ENCODE measurements at places on chromosomes 2 and 18.

GRCh38 chr2:186255823-186256222, 230.2 kb upstream of the ZC3H15 start:
- no peak for DNase-seq

DNA sequence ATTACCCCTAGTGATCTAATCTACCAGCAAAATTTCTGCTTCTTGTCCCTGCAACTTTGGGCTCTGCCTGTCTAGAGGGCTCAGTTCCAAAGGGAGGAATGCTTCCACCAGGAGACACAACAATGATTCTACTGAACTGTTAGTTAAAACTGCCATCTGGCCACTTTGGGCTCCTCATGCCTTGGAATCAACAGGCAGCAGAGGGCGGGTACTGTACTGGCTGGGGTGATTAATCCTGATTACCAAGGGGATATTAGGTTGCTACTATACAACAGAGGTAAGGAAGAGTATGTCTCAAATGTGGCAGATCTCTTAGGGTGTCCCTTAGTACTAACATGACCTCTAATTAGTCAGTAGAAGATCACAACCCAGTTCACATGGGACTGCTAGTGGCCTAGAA, 21.4 kb downstream of the HADHA start:
- DNase-seq: no peak

GRCh38 chr2:205543937-205544702, 138.2 kb upstream of the NRP2 start:
- DNase-seq: no peak

DNA sequence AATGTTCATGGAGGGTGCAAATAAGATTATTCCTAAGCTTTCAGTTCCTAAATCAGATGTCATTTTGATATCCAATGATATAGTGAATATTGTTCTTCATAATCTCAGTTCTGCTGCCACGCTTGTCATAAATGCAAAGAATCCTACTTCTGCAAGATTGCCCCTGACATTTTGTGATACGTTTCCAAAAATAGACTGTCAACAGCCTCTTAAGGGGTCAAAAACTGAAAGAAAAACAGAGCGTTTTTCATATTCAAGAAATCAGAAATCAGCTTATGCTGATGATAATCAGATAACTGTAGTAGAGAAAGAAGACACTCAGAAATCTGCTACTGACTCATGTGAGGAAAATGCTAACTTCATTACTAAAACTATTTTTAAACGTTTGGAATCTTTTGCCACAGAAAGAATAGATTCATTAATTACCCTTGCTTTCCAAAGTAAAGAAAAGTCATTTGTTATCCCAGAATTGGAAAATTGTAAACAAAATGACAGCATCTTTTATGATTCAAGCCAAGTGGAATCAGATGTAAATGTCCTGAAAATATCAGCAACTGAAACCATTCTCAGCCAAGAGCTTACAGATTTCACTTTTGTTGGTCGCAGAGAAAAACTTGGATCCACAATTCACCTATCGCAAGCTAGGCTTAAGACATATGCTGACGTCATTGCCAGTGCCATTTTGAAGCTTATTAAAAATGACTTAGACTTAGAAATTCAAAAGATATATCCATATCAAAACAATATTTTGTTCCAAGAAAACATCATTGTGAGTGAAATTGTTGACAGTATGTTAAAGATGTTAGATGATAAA, 55.1 kb downstream of the FSIP2 start:
- no peak for DNase-seq

DNA sequence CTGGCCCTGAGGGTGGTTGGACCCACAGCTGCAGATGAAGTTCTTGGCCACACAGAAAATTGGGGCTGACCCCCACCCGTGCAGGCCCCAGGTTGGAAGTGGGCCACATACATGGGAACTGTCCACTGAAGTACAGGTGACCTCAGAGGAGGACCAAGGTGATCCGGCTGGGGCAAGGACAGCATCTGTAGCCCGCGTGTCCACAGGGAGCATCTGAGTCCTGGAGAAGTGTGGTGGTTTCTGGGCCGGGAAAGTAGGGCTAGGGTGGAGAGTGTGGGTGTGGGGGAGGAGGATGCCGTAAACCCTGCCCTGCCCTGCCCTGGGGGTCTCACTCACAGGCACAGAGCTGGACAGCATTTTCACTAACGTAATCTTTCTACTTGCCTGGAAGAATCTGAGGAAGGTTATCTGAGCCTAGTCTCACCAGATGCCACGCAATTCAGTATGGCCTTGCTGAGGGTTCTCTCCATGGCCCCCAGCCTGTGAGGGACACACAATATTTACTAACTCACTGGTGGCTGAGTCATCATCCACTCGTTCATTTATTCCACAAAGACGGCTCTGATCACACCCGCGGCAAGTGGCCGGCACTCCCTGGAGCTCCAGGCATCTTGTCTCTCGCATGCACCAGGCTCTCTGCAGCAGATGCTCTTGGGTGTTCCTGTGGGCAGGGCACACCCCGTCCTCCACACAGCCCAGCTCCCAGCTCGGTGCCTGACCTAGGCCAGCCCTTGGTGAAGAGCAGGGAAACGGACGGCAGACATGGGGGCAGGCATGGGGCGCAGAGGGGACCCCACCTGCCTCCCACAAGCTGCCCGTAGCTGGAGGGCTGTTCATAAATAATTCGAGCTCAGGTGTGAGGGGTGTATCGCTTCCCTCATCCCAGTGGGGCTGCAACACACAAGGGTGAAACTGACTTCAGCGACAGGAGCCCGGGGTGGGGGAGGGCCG, 51.2 kb downstream of the INHBB start:
- peak; percentile 47 for DNase-seq

- DNase-seq: no peak
Measured at GRCh38 chr2:206968134-206969086, 29.1 kb downstream of the CPO start.

- DNase-seq: no peak
Measured at GRCh38 chr2:195451160-195451559, 205.9 kb upstream of the SLC39A10 start.

DNA sequence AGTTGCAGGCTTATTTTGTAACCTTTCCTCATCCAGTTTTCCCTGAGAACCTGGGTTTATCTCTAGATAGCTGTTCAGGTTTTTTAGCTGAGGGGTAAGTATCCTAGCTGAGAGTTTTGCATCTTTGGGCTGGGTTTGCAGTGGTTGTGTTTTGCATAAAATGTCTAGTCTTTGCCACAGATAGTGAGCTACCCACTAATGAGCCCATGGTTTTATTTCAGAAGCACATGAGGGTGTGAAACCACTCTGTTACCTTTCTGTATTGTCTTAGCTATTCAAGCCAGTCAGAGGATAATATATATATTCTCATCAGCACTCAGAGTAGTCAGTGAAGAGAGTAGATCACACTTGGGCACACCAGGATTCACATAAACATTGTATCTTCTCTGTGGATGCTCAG, 24.6 kb upstream of the TXNDC2 start:
- no peak for DNase-seq

DNA sequence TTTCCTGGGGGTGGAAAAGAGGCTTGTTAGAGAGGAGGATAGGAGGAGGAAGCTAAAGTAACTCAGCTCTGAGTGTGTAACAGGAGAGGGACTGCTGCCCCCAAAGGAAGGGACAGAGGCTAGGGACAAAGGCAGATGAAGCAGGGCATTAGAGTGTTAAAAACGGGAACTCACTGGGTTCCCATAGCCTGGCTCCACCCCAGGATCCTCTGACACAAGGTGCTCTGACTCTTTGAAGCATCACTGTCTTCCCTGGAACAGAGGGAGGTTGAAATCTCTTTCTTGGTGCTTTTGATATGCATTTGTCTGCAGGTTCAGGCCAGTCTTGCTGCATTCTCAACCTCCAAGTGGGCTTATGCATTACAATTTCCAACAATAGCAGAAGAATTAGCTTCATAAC, 22.9 kb downstream of the IL36A start:
- no peak for DNase-seq

- DNase-seq: no peak
Measured at GRCh38 chr2:237283131-237283928, 130.6 kb downstream of the COL6A3 start.

DNA sequence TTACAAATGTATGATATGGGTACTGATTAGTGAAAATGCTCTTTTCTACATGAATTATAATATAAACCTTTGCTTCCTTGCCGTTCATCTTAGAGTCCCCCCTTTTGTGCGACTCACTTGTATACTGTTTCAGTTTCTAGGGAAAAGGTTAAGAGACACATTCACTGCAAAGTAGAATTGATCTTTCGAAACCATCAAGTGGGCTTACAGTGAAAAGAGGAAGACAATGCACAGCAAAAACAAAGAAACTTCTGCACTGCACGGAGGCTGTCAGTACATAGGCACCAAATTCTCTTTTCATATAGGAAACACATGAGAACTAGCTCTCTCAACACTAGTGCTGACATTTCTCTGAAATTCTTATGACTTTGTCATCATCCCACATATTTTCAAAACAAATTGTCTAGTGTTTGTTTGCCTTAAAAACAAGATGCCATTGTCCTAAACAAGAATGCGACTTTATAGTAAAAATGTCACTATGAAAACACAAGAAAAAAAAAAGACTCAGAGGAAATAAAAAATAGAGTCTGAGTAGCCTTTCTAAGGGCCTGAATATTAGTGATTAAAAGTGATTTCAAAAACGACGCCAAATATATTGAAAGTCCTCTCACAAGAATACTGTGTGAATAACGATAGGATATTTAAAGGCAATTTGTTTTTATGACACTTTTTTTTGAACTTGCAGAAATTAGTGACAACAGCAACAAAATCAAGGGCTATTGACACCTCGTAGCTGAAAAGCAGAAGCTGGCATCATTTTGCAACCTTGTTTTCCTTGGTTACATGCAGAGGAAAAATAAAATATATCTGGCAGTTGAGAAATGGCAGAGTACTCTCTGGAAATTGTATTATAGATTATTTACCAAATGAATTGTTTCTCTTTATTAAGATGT, 827.0 kb downstream of the BCL11A start:
- no peak for DNase-seq

- no peak for DNase-seq
Measured at GRCh38 chr18:11286431-11286830, 137.1 kb upstream of the PIEZO2 start.

- no peak for DNase-seq
Measured at GRCh38 chr2:177281400-177282180, 17.1 kb upstream of the NFE2L2 start.

DNA sequence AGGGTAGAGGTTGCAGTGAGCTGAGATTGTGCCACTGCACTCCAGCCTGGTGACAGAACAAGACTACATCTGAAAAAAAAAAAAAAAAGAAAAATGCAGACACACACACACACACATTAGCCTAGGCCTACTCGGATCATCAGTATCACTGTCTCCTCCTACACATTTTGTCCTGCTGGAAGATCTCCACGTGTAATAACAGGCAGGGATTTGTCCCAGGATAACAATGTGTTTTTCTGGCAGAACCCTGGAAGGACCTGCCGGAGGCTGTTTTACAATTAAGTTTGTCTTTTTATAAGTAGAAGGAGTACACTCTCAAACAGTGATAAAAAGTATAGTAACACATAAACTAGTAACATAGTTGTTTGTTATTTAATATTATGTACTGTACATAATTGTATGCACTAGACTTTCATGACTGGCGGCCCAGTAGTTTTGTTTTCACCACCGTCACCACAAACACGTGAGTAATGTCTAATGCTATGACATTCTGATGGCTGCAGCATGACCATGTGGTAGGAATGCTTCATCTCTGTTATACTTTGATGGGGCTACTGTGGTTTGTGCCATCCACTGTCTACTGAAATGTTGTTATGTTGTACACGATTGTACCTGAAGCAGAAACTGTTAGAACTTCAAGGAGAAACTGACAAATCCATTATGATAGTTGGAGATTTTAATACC, 130.6 kb downstream of the ATP9B start:
- no peak for DNase-seq

- no peak for DNase-seq
Measured at GRCh38 chr18:26696308-26696707, 148.0 kb upstream of the KCTD1 start.

DNA sequence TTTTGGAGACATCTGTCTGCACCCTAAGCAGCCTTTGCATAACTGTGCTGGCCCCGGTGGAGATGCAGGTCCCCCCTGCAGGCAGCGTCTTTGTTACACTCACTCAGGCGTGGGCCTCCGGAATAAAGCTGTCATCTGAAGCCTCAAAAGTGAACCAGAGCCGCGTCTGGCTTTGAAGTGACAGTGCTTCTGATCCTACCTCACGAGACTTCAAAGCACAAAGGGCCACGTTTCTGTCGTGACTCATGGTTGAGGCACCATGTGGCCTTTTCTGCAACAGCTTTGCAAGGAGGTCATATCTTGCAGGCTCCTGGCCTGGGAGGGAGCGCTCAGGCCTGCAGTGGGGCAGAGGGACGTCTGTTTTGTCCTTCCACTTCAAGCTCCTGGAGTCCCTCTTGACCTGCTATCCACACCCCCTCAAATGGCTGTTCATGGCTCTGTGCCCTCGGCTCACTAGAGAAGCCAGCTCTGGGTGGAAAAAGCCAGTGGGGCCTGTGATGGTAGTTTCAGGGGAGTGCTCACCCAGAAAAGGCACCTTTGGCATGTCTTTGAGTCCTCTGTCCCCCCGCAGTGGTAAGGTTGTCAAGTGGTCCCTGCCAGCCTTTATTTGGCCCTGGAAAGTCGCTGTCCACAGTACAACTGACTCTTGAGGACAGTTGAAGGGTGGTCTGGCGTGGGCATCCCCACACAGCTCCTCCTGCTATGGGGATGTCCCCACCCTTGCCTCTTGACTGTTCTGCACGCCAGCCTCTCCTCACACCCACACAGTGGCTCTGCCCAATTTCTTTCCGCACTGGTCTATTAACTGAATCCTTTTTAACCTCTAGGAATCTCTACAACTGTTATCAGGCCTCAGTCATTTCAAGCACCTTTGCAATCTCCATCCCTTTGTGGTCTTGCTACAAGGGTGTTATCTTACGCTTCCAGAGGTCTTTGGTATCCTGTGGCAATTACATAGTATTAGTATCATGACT, 19.3 kb downstream of the GPR55 start:
- peak; percentile 90 for DNase-seq

GRCh38 chr2:127593228-127594115, 52.5 kb upstream of the GPR17 start:
- DNase-seq: peak; percentile 51

- no peak for DNase-seq
Measured at GRCh38 chr2:73919596-73920228, 7.0 kb upstream of the DGUOK start.

- DNase-seq: peak; percentile 77
Measured at GRCh38 chr2:118202707-118203303, 114.5 kb downstream of the INSIG2 start.

- DNase-seq: no peak
Measured at GRCh38 chr18:26383454-26384270, 157.4 kb downstream of the TAF4B start.

- DNase-seq: peak; percentile 88
Measured at GRCh38 chr2:199739413-199740110, 111.4 kb downstream of the FTCDNL1 start.

- DNase-seq: no peak
Measured at GRCh38 chr2:15799432-15799827, 140.9 kb upstream of the MYCN start.

- no peak for DNase-seq
Measured at GRCh38 chr2:176178038-176178756, 10.3 kb upstream of the HOXD1 start.

GRCh38 chr2:201118961-201119854, 3.2 kb downstream of the CFLAR start:
- DNase-seq: no peak

- DNase-seq: no peak
Measured at GRCh38 chr2:109676346-109676902, 62.3 kb downstream of the SOWAHC start.

- DNase-seq: no peak
Measured at GRCh38 chr2:26978061-26978596, 7.7 kb downstream of the MAPRE3 start.

- no peak for DNase-seq
Measured at GRCh38 chr2:114542695-114543094, 100.3 kb downstream of the DPP10 start.

- DNase-seq: no peak
Measured at GRCh38 chr2:241542278-241542605, 16.3 kb upstream of the BOK start.

- no peak for DNase-seq
Measured at GRCh38 chr2:174512345-174512744, 25.5 kb upstream of the GPR155 start.
